Activated CD4-positive, alpha-beta memory T cell treated with anti-CD3 and anti-CD28 coated beads, Interleukin-2, amount 10 ng/mL, durations not matched to agents 7 days and 5 days (primary cell): ENCODE measurements at places on chromosomes 3 and 15.

DNA sequence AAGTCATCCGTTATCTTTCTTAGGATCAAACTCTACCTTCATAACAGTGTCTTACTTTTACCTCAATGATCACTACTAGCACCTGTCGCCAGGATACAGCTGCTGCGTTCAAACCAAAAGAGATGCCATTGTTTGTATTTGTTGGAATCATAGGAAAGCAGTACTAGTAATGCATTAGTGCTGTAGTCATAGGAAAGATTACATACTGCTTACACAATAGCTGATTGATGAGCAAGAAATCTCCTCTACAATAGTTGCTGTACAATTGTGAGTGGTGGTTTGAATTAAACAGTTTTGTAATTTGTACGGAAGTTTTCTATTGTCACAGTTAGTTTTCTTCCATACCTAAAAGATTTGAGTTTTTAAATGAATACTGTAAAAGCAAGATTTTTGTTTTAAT is 21.4 kb downstream of the ACAP2 start:
- DNase-seq, result no peak

DNA sequence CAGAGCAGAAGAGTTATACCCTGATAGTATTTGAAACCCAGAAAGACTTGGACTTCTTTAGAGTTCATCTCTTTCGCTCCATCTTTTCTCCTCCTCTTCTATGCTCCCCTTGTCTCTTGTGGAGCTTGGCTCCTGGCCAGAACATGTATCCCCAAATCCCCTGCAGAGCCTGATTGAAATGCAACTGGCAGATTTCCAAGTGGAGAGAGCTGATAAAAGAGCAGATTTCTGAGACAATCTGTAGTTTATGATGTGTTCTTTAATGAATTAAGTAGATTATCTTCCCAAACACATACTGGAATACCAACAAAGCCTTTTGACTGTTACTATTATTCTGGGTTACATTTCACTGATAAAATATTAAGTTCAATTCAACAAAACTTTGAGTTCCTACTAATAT is 33.4 kb downstream of the UNC13C start:
- DNase-seq, result no peak

- no peak for DNase-seq
Measured at GRCh38 chr15:101444807-101445508, 44.5 kb downstream of the PCSK6 start.

- no peak for DNase-seq
Measured at GRCh38 chr15:68460166-68460565, 28.2 kb upstream of the ITGA11 start.

GRCh38 chr3:38397320-38397719 is 50.7 kb downstream of the XYLB start:
- peak; percentile 29 for DNase-seq

DNA sequence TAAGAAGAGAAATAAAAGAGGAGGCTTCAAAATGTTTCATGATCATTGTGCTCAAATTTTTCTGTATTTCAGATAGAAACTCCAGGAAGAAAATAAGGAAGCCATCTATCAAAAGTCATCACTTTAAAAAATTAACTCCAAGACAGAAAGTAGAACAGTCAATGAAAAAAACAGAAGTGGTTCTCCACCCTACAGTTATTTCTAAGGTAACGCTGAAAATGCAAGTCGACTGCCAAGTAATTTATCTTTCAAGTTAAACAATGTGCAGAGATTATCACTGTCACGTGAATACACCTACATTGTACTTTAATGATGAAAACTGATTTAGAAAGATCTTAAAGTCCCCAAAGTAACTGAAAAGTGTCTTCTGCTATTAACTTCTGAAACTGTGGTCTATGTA is 78.5 kb upstream of the SNRPA1 start:
- no peak for DNase-seq

- no peak for DNase-seq
Measured at GRCh38 chr3:127535901-127536829, 54.4 kb downstream of the TPRA1 start.

DNA sequence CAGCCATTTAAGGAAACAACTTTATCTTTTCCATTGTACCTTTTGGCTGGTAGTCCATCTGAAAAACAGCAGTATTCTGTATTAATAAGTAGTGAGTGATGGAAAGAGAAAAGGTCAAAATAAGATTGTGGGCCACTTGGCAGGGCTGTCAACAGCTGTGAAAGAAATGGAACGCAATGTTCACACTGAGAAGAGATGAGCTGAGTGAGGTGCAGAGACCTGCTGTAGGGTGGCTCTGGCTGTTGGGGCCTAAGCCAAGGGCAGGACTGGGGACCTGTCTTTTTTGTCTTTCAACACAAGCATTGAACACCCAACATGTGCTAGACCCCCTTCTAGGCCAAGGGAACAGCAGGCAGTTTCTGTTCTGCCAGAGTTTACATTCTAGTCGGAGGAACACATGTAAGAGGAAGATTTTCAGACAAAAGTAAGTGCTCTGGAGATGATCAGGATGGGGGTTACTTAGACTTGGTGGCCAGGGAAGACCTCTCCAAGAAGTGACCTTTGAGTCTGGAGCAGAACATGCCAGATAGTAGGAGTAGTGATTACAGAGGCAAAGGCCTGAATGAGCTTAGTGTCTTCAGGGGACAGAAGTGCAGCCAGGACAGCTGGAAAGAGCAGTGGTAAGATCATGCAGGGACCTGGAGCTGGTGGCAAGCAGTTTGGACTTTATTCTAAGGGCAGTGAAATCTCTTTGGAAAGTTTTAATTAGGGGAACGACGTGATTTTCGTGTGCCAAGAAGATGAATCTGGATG is 29.6 kb downstream of the TSEN2 start:
- no peak for DNase-seq

- DNase-seq, result no peak
Measured at GRCh38 chr3:46675843-46676567, 17.5 kb downstream of the ALS2CL start.

- DNase-seq, result no peak
Measured at GRCh38 chr3:38207254-38208003, 42.1 kb downstream of the OXSR1 start.

GRCh38 chr15:63035253-63035652 is 7.3 kb upstream of the TPM1 start:
- DNase-seq, result no peak

DNA sequence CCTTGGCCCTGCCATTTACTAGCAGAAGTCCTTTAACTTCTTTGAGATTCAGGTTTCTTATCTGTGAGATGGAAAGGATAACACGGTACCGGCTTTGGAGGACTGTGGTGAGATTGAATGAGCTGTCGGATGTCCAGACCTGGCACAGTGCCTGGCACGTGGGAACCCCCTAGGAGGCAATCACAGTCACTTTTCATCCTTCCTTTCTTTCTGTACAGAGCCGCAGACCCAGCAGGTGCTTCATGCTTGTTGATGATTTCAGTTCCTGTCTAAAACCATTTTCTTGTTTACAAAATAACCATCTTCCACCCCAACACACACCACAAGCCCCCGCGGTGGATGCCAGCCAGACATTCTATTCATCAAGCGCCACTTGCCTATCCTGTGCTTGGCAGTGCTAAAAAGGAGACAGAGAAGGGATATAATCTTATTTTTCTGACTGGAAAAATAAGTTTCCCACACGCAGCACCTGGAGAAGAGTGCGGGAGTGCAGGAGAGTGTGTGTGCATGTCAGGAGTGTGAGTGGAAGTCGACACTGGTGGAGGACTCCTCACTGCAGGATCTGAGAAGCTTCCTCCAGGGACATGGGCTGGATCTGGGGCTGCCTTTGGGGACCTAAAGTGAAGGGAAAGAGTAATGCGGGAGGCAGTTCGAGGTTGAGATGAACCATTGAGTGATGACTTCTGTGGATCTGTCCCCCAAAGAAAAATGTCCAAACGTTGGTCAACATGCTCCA is 85.7 kb downstream of the ST6GAL1 start:
- DNase-seq, result no peak

DNA sequence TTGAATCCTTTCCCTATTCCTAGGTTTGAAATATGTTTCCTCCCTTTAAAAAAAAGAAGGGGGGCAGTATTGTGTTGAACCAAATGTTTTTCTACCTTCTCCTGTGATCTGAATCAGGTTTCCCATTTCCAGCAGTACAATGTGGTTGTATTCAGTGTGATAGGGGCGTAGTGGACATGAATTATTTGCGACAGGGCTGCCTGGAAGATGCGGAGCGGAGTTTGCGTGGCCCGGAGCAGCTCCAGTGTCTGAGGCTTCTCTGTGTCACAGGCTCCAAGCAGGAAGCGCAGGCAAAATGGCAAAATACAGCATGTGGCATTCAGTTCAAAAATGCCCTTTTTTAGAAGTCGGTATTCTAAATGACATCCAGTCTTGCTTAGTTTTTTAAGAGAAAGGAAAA is 154.4 kb downstream of the PGPEP1L start:
- peak; percentile 83 for DNase-seq

- no peak for DNase-seq
Measured at GRCh38 chr15:37979671-37980409, 45.4 kb downstream of the TMCO5A start.

DNA sequence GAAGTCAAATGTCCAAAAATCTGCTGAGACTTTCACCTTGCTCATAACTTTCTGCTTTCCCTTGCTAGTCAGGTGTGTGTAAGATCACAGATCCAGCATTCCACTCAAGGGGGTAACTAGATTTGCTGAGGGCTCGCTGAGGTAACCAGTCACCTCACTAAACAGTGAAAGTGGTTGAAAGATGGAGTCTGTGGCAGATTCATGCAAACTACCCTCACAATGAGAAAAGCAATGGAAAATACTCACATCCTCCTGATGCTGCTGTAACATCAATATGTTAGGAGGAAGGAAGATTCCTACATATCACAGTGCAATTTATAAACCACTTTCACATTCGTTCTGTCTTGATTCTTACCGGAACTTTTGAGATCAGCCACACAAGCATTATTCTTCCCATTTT is 174.3 kb upstream of the BCL6 start:
- peak; percentile 22 for DNase-seq

DNA sequence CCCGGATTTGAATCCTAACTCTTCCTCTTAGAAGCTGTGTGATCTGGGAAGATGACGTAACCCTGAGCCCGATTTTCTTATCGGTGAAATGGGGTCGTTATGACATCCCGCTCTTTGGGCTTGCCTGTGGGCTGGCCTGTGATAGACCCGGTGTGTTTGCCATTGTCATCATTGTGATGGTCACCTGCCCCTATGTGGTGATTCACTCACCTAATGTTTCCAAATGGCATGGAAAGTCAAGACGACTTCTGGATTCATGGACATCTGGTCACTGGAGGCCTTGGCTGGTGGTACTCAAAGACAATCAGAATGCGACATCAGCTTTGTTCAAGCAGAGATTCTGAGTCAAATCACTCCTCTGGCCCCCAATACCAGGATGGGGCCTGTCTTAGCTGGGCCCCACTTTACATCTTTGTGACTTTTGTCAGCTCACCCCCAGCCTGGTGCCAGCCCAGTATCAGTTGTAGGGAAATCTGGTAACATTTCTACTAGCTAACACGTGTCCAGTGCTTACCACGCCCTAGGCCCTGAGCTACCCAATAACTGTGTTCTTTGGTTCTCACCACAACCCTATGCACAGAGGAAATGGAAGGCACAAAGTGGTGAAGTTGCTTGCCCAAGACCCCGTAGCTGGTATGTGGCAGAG is 2.8 kb downstream of the TMEM43 start:
- no peak for DNase-seq

- DNase-seq, result peak; percentile 5
Measured at GRCh38 chr3:46733026-46733800, 15.5 kb upstream of the PRSS50 start.

DNA sequence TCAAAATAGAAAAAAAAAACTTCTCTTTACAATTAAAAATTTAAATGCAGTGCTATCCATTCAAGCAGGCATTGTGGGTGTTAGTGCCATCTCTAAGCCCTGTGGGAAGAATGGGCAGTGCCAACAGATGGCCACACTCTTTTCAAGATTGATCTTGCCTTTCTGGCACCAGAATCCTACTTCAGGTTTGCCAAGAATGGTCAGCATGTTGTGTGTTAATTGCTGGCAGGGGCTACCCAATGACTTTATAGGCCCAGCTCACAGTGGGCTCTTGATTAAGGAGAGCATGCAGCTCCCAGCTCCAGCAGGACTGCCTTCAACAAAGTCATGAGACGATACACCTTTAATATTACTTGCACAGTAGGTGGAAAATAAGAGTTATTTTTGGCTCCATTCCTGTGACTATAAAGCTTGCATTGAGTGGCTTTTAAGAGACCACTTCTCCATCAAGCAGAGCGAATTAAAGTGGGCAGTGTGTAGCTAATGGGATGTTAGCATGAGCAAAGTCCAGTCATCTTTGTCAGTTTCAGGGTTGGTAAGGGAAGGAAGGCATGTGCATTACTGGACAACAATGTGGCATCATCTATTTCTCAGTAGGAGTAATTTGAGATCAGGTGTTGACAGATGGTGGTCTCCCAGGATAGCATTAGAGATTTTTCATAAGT is 476.8 kb downstream of the C3orf38 start:
- DNase-seq, result no peak

GRCh38 chr15:69253156-69253555 is 45.6 kb upstream of the PAQR5 start:
- no peak for DNase-seq

- no peak for DNase-seq
Measured at GRCh38 chr3:37770938-37771918, 90.5 kb upstream of the CTDSPL start.

GRCh38 chr3:11306817-11307589 is 34.8 kb downstream of the ATG7 start:
- peak; percentile 50 for DNase-seq

DNA sequence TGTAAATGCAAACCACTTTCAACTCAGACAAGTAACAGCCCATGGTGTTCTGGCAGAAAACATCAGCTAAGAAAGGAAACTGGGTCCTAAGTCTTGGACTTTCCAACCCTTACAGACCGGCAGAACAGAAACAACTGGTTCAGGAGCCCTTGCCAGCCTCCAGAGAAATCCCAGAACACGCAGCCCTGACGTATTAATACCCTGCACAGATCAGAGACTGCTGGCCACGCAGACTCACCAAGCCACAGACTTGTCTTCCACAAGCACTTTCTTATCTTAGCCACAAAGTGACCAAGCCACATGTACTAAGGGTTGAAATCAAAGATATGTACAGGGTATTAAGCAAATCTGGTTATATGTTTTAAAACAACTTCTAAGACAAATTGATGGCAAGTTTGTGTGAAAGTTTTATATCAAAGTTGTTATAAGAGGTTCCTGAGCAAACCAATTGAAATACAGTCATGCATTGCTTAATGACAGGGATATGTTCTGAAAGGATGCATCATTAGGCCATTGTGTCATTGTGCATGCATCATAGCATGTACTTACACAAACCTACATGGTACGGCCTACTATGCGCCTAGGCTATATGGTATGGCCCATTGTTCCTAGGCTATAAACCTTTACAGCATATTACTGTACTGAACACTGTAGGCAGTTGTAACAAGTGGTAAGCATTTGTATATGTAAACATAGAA is 36.8 kb downstream of the BTD start:
- no peak for DNase-seq
